ENCODE measurements at places on chromosomes 7 and 10.

- no peak for DNase-seq
Measured at GRCh38 chr7:28956608-28957063, 1.5 kb downstream of the TRIL start.

DNA sequence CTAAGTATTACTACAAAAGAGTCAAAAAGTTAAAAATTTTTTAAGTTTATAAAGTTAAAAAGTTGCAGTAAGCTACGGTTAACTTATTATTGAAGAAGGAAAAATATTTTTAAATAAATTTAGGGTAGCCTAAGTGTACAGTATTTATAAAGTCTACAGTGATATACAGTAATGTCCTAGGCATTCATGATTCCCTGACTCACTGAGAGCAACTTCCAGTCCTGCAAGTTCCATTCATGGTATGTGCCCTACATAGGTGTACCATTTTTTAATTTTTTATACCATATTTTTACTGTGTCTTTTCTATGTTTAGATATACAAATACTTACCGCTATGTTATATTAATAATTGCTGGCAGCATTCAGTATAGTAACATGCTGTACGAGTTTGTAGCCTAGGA is 92.3 kb downstream of the CTNNA3 start:
- no peak for DNase-seq

- DNase-seq, result peak; percentile 52
Measured at GRCh38 chr10:11145495-11145855, 127.8 kb downstream of the CELF2 start.

DNA sequence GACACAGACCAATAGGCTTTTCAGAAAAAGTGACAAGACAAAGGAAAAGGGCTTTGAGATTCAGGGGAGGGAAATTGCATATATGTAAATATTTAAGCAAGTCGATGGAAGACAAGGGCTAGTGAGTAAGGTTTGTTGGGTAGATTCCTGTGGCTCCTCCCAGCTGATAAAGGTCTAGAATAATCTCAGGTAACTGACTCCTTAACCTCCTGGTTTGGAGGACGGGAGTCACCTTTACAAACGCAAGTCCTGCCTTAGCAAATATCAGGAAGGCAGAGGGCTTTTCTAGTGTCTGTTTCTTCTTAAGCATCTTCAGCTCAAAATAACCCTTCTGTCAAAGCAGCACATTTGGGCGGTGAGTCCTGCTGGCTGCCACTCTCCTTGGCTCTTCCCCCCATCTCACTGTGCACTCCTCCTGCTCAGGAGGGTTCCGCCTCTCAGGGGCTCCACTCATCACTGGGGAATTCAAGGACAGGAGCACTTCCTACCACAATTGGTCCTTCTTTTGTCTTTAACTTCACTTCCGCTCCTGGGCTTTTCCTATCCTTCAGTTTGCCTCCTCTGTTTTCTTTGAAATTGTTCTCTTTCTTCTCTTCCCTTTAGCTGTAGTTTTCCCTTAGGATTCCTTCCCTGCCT is 496.3 kb upstream of the KLF6 start:
- DNase-seq, result no peak

DNA sequence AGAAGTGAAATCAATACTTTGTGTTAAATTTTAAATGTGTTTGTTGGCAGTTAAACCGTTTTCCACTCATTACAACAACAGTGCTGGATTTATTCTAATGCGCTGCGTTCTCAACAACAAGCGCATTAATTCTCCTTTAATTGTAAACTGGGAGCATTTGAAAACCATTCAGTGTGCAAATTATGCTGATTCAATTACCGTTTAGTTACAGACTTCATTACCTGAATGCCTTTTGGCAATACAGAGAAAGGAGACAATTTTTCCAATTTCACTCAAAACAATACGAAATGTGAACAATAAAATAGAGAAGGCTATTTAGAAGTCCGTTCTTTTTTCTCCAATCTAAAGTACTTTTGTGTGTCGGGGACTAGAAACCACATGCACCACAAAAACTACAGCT is 4.2 kb downstream of the NXPH1 start:
- no peak for DNase-seq

DNA sequence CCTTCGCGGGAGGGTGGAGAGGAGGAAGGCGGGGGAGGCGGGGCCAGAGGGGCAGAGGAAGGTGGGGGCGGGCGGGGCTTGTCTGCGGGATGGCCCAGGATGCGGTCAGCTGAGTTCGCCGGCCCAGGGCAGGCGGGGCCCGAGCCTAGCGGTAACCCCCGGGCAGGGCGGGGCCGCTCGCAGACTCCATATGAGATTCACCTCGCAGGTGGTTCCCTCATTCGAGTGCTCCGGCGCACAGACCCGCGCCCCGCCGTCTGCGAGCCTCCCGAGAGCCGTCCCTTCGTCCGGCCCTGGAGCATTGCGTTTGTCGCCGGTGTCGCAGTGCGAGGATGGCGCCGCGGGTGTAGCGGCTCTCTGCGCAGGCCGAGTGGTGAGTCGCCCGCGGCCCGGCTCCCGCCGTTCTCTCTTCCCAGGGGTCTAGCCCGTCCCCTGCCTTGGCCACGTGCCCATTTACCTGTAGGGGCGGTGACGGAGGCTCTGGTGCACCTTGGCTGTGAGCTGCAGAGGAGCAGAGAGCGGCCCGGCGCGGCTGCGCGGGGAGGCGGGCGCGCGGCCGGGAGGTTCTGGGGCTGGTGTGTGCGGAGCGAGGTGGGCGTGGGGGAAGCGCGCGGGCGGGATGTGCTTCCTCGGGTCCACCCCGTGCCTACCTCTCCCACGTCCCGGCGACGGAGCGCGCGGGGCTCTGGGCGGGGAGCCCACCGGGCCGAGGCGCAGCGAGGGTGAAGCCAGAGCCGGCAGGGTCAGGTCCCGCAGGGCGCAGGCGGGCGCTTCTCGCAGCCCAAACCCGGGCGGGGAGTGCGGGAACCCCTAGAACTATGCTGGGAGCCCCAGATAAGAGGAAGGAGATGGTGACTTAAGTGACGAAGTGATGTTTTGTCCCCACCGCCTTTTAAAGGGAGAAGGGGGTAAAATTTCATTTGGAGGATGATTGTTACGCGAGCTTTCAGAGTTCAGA is at the start of gene UPP1:
Gene UPP1 (plus strand): TSS at position 220 of the 958 bp plus-strand sequence. CDS start 5,519 bp downstream, outside the sequence.
- peak; percentile 63 for DNase-seq

DNA sequence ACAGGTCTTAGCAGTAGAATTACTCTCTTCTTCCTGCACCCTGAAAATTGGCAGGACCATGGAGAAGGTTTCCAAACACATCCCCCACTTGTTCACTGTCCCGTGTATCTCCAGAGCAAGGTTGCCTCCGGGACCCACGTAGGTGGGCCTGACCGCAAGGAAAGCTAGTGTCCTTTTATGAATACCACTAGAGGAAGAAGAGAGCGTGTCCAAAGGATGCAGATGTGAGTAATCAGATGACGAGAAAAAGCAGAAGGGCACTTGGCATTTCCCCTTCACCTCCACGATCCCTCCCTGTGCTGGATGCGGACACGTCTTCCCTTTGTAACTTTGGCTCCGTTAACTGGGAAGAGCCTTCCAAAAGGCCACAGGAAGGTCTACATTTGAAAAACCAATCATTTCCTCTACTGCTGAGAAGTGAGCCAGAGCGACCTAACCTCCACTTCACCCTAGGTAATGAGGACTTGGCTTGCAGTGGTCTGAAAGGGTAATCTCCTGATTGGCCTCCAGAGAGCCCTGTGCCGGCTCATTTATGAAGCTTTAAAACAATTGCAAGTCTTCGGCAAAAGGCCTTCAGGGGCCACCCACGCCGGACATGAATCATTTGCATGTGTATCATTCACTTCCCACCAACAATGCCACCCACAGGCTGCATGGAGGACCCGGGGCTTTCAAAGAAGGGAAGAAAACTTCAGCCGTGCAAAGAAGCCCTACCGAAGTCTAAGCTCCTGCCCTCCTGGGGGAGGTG is 55.4 kb downstream of the LYZL1 start:
- DNase-seq, result no peak

DNA sequence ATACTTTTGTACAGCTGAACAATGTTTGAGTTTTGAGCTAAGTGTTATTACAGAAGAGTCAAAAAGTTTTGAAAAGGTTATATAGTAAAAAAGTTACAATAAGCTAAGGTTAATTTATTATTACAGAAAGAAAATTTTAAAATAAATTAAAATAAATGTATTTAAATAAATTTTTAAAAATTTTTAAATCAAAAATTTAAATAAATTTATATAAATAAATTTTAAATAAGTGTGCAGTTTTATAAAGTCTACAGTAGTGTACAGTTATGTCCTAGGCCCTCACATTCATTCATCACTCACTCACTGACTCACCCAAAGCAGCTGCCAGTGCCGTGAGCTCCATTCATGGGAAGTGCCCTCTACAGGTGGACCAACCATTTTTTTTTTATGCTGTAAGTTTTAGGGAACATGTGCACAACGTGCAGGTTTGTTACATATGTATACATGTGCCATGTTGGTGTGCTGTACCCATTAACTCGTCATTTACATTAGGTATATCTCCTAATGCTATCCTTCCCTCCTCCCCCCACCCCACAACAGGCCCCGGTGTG is 462.9 kb upstream of the ZMIZ1 start:
- DNase-seq, result no peak

- peak; percentile 8 for DNase-seq
Measured at GRCh38 chr7:30925913-30926312, 14.3 kb downstream of the AQP1 start.

DNA sequence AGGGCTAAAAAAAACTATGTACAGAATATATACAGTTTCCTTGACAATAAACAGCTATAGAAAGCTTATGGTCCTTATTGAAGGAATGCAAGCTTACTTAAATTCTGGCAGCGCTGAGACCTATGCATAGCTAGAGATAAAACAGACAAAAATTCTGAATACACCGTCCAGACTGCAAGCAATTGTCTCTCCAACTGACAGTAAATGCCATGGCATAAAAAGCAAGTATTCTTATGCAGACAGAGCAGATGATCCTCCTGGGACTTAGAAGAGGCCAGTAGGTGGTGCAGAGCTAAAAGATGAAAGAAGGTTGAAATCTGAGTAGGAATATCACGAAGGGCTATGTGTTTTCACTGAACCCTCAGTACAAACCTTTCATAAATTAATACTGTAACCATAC is 157.0 kb upstream of the CACNA2D1 start:
- DNase-seq, result no peak

All from naive thymus-derived CD4-positive, alpha-beta T cell (primary cell).